Activated CD4-positive, alpha-beta T cell treated with anti-CD3 and anti-CD28 coated beads for 1 hour (primary cell): ENCODE measurements at places on chromosomes 13 and 19.

GRCh38 chr19:33450689-33451088, 70.9 kb downstream of the PEPD start:
- DNase-seq: no peak

DNA sequence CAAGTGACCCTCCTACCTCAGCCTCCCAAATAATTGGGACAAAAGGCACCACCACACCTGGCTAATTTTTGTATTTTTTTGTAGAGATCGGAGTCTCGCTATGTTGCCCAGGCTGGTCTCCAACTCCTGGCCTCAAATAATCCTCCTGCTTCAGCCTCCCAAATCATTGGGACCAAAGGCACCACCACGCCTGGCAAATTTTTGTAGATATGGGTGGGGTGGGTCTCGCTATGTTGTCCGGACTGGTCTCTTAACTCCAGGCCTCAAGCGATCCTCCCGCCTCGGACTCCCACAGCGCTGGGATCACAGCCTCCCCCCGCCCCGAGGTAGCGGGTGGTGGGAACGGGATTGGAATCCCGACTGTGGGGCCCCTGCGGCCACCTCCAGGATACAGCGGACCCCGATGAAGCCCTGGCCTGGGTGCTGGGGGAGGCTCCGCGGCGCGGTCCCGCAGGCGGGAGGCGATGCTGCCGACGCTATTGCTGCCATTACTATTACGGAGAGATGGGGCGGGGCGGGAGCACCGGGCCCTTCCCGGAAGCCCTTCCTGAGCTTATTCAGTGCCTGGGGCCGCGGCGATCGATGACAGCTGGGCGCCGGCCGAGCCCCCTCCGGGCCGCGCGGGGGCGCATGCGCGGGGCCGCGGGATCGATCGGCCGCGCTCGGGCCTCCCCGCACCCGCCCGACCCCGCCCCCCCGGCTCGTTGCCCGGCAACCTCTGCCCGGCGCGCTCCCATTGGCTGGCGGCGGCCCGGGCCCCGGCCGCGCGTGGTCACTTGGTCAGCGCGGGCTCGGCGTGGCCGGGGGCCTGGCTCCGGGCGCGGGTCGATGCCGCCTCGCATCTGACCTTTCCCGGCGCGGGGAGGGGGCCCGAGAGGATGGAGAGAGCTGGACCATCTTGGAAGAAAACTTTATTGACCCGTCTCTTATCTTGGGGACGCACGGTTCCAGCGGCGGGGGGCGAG, 27.9 kb upstream of the ONECUT3 start:
- DNase-seq: peak; percentile 16

GRCh38 chr19:53333066-53333462, 485 bp upstream of the ZNF845 start:
- DNase-seq: peak; percentile 9

DNA sequence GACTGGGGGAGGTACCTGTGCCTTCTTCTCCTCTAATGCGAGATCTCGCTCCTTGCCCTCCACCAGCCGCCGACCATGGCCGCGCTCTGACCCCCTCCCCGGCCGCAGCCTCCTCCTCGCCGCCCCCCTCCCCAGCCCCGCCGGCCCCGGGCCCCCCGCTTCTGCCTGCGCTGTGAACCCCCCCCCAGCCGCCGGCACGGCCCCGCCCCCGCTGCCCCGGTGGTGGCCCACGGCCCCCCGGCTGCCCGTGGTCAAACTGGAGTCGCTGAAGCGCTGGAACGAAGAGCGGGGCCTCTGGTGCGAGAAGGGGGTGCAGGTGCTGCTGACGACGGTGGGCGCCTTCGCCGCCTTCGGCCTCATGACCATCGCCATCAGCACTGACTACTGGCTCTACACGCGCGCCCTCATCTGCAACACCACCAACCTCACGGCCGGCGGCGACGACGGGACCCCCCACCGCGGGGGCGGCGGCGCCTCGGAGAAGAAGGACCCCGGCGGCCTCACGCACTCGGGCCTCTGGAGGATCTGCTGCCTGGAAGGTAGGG, at the start of gene CACNG8:
Gene CACNG8, plus strand, starts transcription at position 51 of the 545 bp plus-strand sequence.
- no peak for DNase-seq

DNA sequence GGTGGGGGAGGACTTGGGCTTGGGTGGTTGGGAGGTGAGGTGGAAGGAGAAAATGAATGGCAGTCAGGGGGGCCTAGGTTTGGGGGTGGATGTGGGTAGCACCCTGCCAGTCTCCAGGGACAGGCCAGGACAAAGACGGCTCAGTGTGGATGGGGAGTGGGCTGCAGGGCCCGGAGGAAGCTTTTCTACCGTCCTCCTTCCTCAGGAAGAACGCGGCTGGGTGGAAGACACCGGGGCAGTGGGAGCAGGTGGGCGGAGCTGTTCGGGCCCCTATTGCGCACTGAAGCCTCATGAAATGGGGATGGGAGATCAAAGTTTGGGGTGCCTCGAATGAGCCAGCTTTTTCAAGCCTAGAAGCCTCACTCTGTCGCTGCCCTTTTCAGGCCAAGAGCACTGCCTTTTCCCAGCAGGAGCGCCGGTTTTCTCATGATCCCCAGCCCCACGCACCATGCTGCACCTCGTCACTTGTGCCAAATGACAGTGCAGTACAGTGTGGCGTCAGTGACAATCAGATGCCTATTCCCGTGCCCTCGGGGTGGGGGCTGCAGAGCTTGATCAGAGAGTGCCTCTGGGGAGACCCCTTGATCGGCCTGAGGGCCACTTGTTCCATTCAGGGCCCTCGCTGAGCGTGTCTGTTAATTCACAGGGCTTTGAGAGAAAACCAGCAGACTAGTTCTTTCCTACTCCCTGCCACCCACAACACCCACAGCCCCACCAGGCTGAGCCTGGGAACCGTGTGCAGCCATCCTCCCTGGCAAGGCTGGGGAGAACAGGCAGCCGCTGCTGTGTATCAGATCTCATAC, 1.5 kb downstream of the CALM3 start:
- DNase-seq: no peak

DNA sequence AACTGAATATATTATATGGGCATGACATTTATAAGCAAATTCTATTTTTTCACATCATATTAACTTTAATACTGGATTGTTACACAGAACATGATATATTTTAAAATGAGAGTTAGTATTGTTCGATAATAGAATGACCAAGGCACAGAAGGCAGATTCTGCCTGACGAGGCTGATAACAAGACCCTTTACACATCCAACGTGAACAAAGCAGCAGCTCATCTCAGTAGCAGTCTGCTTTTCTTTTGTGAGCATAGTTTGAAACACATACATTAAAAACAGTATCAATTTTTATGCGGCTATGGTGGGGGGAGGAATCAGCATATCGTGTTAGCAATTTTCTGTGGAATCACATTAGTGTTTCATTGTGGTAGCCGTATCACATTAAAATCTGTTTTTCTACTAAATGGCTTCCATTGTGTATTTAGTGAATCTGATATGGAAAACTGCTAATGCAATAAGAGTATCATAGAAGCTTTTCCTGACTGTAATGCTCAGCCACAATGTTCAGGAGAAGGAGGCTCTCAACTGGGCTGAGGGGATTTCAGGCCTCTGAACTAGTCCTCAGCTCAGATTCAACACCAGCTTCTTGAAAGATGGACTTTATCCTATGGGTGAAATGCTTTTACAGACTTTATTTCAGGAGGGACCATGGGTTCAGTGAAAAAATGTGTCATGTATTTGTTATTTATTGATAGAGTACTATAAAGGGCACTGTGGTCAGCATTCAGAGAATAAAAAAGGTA, 4.0 kb downstream of the SMAD9 start:
- no peak for DNase-seq
